LoVo (cell line): ENCODE measurements at places on chromosomes 16 and 17.

DNA sequence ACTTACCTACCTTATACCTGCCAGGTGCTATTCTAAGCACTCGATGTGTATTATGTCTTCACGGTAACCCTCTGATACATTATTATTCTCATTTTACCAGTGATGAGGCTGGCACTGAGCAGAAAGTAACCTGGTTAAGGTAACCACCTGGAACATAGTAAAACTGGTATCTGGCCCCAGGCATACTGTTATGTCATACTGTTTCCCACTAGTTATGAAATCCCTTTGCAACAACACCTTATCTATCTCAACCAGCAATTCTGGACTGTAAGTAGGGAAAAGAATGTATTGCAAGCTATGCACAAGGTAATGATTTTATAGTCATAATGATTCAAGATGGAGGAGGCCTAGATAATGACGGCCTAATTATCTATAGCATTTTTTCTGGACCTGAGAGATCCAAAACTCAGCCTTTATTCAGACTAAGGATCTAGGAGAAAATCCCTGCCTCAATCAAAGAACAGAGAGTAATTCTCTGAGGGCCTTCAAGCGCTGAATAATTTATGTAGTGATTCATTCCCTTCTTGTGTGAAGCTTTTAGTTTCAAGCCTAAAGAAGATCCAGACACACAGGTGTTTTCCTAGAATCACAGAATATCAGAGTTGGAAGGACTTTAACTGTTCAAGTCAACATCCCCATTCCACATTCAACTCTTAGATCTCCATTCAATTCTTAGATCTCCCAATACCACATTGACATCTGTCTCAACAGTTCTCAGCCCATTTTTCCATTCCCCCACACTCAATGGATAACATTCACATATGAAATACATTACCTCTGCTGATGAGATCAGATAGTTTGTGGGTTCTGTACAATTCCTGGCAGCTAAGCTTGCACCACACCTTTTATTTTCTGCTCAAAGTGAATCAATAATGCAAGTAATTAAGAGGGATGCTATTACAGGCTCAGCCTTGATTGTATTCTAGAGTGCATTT lies 14.9 kb upstream of the MMD start:
- no peak for DNase-seq

GRCh38 chr17:81384929-81385319 lies 10.3 kb upstream of the BAHCC1 start:
- no peak for DNase-seq

DNA sequence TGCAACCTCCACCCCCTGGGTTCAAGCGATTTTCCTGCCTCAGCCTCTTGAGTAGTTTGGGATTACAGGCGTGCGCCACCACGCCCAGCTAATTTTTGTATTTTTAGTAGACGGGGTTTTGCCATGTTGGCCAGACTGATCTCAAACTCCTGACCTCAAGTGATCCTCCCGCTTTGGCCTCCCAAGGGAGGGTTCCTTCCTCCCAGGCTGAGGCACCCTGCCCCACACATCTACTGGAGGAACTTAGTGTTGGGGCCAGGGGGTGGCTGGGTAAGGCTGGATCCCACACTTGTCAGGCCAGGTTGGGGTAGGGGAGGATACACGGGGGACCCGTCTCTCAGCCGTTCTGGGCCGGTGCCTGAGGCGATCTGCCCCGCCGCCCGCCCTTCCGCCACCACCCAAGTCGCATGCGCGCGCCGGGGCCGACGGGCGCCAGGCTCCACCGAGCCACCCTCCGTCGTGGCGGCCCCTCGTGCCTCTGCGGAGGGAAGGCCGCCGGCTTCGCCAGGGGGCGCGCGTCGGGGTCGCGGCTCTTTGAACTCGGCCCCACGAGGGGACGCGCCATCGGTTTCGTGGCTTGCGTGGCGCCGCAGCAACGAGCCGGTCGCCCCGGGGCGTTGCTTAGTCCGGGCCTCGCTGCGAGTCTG lies 15.9 kb downstream of the GRB7 start:
- peak; percentile 57 for DNase-seq

DNA sequence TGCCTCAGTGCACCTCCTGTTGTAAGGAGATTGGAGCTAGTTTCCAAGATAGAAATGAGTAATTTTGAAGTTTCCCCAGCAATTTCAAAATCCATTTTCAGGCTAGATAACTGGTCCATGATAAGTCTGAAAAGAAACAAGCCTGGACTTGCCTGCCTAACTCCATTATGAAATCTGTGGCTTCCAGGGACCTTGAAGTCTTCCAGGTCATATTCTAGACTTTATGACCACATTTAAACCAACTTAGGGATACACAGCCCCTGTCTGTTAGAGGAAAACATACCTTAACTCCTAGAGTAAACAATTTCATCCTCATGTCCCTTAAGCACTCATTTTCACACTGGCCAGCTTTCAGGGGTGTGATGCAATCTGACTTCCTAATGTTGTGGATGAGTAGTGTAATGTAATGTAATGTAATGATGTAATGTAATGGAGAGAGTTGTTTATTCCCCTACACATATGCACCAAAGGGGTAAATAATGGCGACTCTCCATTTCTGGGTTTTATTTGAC lies 96.7 kb upstream of the FAM20A start:
- DNase-seq, result no peak

- DNase-seq, result no peak
Observed at GRCh38 chr17:57522042-57523005, 222.8 kb downstream of the CCDC182 start.

- peak; percentile 73 for DNase-seq
Observed at GRCh38 chr16:24993722-24994686, 21.2 kb downstream of the ARHGAP17 start.

DNA sequence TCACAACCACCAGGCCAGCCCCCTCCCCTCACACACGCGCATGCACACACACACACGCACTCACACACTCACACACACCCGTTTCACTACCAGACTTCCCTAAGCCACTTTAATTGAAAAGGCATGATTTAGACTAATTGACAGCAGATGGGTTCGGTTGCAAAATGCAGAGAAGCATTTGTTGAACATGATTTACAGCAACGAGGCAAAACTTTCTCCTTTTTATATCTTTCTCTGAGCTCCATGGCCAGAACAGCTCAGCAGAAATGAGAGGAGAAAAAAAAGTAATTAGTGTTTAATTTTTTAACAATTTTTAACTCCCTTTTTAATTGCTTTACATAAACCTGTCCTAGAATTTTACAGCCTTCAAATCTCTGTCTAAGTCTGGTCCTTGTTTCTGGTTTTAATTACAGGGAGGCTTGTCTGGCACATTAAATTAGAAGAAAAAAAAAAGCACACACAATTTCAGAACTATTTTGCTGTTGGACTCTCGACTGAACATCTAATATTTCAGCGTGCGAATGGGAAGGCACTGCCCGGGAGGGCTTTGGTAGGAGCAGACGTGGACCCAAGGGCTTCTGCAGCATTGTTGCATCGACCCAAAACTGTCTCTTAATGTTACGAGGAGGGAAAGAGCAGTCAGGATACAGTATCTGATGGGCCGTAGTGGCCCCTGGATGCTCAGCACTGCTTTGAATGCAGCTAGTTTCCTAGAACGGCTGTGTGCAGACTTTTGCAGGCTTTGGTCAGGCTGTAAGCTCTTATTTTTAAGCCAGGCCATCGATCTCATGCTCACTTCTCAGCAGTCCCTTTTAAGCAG lies 255.9 kb downstream of the SOX9 start:
- DNase-seq, result no peak

- no peak for DNase-seq
Observed at GRCh38 chr16:74257061-74257460, 39.6 kb upstream of the PSMD7 start.

DNA sequence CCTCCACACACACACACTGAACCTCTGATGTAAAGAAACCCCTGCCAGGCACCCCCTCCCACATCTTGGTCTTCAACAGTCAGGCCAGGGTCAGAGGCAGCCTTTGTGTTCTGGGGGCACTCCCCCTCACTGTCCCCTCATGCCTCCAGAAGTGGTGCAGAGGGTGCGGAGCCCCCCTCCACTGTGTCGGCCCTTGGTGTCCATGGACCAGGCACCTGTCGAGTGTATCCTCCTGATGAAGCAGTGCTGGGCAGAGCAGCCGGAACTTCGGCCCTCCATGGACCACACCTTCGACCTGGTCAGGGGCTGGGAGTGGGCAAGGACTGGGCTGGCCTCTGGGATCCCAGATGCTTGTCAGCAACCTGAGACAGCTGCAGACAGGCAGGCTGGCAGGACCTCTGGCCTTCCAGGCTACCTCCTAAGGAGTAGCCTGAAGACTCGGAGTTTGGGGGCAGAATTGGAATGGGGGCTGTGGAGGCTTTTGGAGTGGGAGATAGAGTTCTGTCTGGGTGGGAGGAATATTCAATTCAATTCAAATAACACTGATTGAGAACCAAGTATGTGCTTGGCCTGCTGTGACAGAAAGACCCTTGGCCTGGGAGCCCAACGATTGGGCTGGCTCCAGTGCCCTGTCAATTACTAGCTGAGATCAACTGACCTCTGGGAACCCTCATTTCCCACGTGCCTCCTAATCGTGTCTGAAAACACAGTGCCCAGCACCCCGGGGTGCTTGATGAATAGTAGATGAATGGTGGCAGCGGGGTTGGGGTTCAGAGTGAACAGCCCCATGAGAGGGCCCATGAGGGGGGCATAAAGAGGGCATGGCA lies 11.5 kb downstream of the GUCY2D start:
- no peak for DNase-seq

GRCh38 chr17:77487677-77488530 lies 347.1 kb downstream of the SEC14L1 start:
- no peak for DNase-seq

DNA sequence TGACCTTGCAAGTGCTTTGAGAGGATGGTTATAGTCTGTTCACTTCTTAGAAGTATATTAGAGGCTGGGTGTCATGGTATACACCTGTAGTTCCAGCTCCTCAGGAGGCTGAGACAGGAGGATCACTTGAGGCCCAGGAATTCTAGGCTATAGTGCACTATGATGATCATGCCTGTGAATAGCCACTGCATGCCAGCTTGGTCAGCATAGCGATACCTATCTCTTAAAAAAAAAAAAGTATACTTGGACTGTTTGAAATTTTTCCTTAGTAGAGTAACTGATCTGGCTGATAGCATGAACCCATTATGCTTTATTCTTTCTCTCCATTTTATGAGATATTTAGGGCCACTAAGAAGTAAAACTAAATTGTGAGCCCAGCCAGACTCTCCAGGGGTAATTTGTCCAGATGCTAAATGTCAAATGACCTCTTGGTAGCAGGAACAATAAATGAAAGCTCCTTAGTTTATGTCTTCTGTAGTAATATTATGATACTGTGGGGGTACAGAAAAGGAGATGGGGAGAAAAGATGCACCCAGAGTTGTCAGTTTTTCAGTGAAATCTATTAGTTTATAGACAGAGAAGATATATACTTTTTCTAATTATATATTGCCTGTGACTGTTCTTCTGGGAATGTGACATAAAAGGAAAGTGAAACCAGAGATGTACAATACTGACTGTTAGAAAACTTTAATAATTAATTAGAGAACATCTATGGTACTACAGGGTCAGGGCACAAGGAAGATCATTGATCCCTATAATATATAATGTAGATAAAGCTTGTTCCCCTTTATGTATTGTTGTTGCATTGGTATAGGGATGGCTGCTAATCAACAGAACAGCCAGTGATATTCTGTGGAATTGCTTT lies 335.3 kb upstream of the TBX2 start:
- no peak for DNase-seq

DNA sequence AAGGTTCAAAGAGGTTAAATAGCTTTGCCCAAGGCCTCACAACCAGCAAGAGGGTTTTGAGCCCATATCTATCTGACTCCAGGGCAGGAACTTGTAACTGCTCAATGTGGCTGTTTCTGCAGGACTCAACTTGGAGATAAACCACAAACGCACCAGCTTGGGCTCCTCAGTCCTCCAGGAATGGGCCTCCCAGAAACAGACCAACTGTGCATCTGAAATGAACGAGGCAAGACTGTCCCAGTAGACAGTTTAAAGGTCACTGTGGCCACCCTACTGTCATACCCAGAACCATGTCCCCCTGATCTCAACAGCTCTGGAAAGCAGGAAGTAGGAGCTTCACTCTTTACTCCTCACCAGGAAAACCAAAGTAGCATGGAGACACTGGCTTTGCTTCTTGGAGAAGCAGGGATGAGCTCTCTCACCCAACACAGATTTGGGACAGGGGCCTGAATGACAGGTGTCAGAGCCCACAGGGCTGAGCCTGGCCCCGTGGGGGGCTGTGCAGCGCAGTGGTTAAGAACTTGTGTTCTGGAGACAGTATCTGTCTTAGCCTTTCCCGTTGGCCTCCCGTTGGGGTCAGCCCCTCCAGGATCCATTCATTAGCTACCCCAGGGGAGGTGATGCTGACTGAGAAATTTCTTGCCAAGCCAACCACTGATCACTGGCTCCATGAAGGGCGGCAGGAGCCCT lies 2.3 kb upstream of the CALB2 start:
- no peak for DNase-seq

GRCh38 chr17:64177311-64178010 lies 47.5 kb upstream of the ERN1 start:
- no peak for DNase-seq
